ENCODE measurements at places on chromosomes 3 and 15.

DNA sequence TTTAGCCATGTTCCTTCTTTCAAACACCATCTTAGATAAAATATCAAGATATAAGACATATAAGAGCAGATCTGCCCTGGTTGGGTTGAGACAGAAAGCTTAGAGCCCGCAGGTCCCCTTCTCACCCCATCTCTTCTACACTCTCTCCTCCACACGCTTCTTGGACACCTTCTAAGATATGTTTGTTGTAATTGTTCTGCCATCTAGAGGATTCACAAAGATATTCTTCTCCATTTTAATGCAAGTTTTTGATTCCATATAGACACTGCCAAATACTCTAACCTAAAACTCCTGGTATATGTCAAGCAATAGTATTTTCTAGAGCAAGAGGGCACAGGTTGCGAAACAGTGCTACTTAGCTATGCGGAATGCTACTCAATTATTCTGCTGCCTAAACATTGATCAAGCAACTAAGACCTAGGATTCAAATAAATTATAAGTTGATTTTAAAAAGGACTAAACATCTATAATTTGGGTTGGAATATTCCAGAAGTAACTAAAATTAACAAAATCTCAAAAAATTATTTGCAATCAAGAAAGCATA is 6.8 kb downstream of the CHRM5 start:
- DNase-seq: no peak

DNA sequence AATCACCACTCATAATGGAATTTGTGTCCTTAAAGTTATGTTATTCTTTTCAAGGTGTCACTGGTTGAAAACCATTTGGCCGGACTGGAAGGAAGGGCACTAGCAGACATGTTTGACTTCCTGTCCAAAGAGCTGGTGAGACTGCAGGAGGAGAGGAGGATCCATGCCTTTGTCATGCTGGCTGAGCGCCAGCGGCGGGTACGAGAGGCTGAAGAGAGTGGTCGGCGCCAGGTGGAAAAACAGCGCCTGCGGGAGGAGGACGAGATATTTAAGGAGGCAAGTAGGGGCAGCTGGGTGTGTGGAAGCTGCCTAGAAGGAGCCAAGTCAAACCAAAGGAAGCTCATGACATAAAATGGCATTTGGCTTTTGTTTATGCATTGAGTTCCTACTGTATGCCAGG is 38.0 kb upstream of the NR1I2 start:
- no peak for DNase-seq

GRCh38 chr3:50609071-50609762 is 2.4 kb downstream of the CISH start:
- no peak for DNase-seq

DNA sequence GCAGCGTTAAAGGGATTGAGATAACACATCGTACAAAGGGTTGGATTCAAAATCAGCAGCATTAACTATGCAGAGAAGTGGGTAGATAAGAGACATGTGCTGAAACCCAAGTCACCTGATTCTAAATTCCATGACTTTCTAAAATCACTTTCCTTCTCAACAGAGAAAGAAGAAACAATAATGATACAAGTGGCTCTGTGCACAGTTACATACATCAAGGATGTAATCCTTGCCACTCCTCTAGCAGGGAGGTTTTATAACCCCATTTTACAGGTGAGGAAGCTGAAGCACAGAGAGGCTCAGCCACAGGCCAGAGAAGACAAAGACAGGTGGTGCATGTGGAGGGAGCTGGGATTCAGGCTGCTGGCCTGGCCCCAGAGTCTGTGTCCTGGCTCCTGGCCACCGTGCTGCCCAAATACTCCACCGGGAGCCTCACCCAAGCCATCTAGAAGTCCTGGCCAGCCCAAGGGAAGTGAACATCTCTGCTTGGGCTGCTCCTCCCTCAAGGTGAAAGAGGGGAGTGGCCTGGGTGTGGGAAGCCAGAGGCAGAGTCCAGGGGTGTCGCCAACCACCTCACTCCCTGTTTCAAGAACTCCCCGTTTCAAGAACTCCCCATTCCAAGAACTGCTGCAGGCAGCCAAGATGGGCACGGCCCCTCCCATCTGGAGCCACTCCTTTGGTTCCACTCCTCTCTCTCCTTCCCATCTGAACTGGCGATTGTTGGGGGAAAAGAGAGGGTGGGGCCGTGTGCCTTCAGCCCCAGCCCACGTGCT is 147.1 kb downstream of the NUP210 start:
- DNase-seq: no peak

DNA sequence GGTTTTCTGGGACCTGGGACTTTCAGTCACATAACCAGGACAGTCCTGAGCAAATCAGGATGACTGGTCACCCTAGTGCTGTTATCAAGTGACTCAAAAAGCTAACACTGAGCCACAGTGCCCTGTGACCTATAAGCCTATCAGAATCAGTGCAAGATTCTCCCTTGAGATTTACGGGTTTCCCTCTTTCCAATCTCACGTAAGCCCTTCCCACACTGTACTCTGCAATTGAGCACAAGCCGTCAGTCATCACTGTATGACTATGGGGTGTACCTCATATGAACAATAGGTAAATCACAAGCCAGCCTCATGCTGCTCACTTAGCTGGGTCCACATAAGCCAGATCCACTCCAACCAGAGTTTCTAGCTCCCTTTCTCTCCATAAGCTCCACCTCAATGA is 21.0 kb upstream of the CLDN18 start:
- DNase-seq: no peak

- DNase-seq: no peak
Measured at GRCh38 chr15:68993276-68993675, 21.2 kb upstream of the NOX5 start.

GRCh38 chr3:122992676-122993075 is 34.9 kb downstream of the SEMA5B start:
- no peak for DNase-seq

DNA sequence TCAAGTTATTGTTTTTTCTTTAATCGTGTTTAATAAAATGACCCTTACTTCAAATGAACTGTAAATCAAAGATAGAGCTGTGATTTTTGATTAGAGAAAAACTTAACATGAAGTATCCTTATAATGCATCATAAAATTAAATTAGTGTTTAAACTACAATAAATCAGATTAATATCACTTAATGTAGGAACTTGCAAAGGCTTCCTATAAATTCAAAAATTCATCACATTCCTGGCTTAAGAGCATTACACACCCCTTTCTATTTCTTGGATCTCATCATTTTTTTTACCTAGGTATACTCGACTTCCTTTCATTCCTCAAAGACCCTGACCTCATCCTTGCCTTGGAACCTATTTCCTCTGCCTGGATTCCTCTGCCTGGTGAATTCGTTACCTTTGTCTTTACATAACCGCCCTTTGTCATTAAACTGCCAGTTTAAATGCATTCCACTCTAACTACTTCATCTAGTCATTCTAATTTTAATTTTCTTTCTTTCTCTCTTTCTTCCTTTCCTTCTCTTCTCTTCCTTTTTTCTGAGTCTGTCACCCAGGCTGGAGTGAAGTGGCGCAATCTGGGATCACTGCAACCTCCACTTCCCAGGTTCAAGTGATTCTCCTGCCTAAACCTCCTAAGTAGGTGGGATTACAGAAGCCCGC is 1244.5 kb downstream of the OTOL1 start:
- DNase-seq: no peak

DNA sequence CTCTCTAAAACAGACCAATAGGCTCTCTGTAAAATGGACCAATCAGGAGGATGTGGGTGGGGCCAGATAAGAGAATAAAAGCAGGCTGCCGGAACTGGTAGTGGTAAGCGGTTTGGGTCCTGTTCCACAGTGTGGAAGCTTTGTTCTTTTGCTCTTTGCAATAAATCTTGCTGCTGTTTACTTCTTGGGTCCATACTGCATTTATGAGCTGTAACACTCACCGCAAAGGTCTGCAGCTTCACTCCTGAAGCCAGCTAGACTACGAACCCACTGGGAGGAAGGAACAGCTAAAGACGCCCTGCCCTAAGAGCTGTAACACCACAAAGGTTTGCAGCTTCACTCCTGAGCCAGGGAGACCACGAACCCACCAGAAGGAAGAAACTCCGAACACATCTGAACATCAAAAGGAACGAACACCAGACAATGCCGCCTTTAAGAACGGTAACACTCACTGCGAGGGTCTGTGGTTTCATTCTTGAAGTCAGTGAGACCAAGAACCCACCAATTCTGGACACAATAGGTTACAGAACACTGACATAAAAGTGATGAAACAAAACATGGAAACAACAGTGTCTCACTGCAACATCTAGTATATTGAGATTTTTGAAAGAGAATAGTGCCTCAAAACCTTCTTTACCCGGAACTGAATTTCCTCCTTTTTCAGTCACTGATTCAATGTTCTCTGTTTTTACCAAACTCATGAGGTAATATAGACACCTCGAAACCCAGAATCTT is 28.8 kb upstream of the PLSCR2 start:
- DNase-seq: no peak

- DNase-seq: no peak
Measured at GRCh38 chr3:196111939-196112386, 30.1 kb upstream of the TFRC start.

GRCh38 chr3:129182390-129183185 is 1.1 kb downstream of the CNBP start:
- no peak for DNase-seq
